ENCODE measurements at places on chromosomes 1 and 21.

DNA sequence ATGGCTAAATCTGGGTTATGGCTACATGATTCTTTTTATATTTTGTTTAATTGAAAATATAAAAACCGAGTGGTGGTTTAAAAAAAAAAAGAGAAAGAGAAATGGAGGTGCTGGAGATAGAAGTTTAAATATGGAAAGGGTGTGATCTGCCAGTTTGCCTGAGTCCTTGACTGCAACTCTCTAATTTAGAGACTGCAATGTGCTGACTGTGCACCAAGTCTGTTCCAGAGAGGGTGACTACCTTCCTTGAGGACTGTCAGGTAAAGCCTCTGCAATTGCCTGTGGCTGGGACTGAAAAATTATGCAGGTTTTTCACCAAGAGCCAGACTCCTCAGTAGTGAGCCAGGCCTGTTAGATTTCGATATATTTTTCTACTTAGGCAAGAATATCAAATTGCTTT, 1326.3 kb downstream of the BRINP3 start:
- DNase-seq, result no peak

DNA sequence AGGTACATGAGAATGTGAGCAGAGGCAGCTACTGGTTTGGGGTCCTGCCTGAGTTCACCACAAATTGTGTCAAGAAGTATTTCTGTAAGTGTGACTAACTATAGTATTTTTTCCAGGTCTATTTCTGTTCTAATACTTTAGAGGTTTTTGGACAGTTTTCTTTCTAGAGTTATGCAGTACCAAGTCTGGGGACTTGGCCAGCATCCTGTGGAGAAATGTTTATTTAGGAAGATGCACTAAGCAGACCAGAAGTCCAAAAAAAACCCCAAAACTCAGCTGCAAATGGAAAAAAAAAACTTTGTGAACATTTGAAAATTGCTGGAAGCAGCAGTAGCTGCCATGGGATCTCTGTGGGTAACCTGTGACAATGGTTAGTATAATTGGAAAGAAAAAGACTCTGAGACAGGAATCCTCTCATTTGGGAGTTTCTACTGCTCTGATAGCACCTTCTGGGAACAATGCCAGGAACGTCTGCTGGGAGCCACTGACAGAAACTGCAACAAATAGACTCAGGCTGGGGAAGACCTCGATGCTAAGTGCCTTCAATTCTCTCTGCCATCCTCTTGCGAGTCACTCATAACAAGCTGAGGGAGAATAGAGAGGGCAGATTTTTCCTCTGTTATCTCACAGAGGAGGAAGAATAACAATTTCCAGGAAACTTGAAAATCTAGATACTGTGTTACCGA, 37.6 kb downstream of the OR10R2 start:
- no peak for DNase-seq

GRCh38 chr1:245261786-245262185, 107.0 kb downstream of the KIF26B start:
- DNase-seq, result no peak

DNA sequence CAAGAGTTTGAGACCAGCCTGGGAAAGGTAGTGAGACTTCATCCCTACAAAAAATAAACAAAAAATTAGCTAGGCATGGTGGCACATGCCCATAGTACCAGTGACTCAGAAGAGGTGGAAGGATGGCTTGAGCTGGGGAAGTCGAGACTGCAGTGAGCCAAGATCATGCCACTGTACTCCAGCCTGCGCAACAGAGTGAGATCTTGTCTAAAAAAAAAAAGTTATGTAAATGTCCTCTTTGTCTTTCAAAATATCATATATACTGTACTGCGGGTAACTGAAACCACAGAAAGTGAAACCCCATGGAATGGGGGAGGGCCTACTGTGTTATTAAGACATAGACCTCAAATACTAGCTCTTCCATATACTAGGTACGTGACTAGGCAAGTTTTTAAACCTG, 20.8 kb downstream of the ACADM start:
- no peak for DNase-seq

GRCh38 chr1:240293706-240294105, 202.0 kb downstream of the FMN2 start:
- DNase-seq, result peak; percentile 6

- no peak for DNase-seq
Observed at GRCh38 chr1:9844106-9844505, 20.3 kb upstream of the CLSTN1 start.

DNA sequence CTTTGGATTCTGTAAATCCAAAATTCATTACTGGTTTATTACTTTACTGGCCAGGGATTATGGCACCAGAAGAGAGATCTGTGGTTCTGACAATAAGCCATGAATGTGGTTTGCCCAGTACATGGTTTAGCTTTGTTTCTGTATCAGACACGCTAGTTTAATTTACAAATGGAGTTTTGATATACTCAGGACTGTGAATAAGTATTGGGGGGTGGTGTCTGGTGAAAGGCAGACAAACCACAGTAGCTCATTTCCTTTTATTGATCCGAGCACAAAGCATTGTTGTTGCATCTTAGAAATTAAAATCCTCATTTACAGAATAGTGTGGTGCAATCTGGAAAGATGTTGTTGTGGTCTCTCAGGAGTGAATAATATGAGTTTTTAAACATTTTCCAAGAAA, 96.0 kb downstream of the ST6GALNAC3 start:
- no peak for DNase-seq

- DNase-seq, result no peak
Observed at GRCh38 chr1:194846488-194846887, 1660.1 kb upstream of the B3GALT2 start.
